Epithelial cell of esophagus (primary cell): ENCODE measurements at places on chromosomes 4 and X.

DNA sequence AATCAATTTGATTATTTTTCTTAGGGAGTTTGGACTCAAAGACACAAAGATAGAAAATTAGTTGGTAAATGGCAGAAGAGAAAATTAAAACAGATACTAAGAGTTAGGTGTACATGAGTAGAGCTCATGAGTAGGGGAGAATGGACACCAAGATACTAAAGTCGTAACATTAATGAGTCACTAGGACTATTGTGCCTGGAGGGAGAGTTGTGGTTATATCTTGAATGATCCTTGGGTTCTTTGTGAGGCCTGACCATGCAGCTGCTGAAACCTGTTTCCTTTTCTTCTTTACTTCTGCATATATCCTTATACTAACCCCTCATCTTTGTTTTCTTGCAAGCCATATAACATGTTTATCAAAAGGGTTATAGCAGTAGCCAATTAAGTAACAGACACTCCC is 532.8 kb downstream of the RPA4 start:
- peak; percentile 45 for DNase-seq

GRCh38 chrX:45036161-45036560 is 163.2 kb downstream of the KDM6A start:
- DNase-seq, result no peak

- DNase-seq, result no peak
These were observed 98.8 kb upstream of the EOLA2 start for GRCh38 chrX:150037041-150037440.

- no peak for DNase-seq
These were observed 36.6 kb downstream of the PCYT1B start for GRCh38 chrX:24610516-24610915.

GRCh38 chr4:113636438-113636818 is 125.1 kb downstream of the CAMK2D start:
- DNase-seq, result no peak

DNA sequence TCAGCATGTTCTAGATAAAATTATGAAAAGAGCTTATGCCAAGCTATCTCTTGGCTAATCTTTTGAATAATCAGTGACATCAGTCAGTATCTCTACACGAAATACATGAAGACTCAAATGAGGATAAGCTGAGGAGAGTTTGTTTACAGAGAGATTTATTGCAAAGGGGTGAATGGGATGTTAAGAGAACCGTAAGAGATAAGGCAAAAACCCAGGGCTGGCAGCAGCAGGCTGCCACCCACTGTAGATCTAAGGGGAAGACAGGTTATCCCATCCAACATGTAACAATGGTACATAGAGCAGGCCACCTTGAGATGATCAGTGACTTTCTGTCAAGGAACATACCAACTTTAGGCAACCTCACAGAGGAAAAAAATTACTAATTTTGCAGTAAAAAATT is 432.1 kb upstream of the NR3C2 start:
- peak; percentile 14 for DNase-seq
